ENCODE measurements at places on chromosomes 2 and 18.

DNA sequence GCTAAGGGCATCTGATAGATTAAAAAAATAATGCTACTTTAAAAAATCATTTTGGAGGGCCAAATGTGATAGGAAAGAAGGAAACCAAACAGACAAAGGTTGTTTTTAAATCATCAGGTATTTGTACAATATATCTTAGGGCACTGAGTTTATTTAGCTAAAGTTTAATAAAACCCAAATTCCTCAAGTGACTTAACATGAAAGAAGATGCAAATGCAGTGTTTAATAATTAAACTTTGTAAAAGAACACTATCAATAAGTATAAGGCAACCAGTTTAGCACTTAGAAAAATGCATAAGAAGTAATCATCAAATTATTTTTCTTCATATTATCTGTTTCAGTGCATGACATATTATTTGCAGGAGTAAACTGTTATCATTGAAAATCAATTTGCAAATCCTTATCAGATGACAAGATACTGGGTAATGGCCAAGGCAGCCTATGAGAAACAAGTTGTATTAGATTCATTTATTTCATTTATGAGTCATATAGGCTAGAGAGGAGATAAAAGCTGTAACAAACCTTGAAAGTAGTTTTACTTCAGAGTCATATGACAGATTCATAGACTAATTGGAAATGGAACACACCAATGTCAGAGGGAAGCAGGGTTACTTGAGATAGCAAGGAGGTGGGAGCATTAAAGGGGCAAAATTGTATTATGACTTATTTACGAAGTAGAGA is 165.5 kb downstream of the GCA start:
- no peak for DNase-seq

- DNase-seq = no peak
These were observed 293 bp upstream of the D2HGDH start for GRCh38 chr2:241734208-241734466.

- DNase-seq = no peak
These were observed 2010.0 kb upstream of the PIK3C3 start for GRCh38 chr18:39945076-39945475.

GRCh38 chr18:2420367-2420766 is 150.9 kb downstream of the METTL4 start:
- DNase-seq = no peak

DNA sequence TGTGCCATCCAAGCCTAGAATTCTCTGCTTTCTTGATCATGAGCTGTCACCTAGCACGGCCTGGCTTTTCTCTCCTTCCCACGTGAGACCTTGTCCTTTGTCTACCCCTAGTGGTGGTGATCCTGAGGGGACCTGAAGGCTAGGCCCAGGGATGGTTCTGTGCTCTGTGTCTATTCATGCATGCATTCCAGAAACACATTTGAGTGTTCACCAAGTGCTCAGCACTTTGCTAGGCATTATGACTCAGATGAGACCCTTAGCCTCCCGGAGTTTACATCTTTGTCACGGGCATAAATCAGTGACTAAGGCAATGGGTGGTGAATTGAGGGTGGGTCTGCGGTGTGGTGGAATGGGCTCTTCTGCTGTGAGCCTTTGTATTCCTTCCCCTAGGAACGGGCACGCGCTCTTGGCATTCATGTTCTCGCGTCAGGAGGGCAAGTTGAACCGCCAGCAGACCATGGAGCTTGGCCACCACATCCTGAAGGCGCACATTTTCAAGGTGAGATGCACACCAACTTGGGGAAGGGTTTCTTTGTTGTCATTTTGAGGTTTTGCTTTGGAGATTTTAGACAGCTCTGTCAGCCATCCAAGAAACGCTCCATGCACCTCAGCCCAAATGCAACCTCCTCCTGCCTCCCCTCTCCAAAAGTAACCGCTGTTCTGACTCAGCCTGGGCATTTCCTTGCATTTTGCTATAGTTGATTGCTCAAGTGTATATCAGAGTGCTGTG is 100.9 kb downstream of the WDSUB1 start:
- DNase-seq = no peak

- DNase-seq = no peak
These were observed 990.9 kb upstream of the ACVR2A start for GRCh38 chr2:146853741-146854444.

DNA sequence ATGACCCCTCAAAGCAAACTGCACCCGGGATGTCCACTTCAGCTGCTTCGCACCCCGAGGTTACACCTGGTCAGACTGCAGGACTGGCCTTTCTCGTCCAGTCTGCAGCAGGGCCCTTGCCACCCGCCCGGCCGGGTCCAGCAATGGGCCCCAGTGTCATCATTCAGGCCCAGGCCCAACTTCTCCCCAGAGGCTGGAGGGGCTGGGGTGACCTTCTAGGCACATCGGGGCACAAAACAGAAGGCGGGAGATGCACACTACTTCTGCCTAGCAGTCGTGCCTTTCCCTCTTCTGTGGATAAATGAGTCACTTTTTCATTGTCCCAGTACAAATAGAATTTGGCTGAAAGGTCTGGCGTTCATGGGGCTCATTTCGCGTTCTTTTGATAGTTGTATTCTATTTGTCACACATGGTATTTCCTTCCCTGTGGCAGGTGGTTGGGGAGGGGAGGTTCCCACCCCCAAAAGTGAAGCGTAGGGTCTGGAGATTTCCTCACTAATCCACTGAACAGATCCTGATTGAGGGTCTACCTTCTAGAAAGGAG is 56.9 kb upstream of the ID2 start:
- no peak for DNase-seq

DNA sequence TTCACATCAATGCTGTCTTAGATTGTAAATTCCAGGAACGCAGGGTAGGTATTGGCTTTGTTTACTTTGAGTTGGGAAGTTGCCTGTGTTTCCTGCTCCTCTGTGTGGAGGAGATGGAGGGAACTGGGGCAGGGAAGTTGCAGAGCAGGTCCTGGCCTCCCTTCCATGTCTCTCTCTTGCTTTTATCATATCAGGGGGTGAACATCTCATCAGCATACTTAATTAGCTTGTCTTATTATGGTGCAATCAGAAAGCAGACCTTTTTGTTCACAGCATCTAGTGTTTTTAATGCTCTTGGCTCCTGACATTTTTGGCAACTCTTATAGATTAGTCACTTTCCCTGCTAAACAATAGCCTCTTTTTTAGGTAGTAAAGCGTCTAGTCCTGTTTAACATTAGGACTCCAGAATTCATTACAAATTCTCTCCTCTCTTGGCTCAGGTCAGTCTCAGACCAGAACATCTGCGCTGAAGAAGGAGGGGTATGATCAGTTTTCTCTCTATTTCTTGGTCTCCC is 11.5 kb upstream of the DIPK1C start:
- no peak for DNase-seq

DNA sequence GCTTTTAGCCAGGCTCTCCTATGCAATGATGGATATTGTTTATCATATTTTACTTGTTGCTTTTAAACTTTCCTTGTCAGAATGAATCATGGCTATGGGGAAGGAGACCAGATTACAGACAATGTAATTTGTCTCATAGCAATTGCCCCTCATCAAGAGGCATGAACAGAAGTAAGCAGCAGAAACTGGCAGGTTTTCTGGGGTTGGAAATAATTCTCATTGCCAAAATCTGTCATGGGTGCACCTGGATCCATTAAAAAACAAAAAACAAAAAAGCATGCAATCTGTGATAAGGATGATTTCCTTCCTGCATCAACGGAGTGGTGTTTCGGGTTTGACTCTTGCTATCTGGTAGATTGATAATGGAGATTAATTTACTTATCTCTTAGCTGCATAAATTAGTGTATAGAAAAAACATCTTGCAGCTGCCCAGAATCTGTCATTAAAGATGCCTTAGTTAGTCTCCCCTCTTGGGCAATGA is 419.6 kb downstream of the SOX11 start:
- DNase-seq = no peak

DNA sequence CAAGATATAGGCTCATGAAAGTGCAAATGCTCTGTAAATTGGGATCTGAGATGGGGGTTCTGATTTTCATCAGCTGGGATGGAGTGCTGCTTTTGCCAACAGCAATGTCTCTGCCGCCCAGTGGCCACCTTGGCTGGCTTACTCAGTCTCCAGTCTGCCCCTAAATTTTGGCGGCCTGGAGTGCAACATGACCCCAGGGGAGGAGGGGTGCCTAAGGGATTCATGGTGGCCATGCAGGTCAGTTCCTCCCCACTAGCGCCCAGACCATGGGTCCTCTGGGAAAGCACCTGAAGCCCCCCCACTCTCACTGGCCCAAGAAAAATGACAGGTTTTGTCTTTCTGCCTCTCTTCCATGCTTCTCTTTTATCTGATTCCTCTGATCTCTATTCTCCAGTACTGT is 45.0 kb downstream of the SLC4A3 start:
- peak; percentile 39 for DNase-seq

DNA sequence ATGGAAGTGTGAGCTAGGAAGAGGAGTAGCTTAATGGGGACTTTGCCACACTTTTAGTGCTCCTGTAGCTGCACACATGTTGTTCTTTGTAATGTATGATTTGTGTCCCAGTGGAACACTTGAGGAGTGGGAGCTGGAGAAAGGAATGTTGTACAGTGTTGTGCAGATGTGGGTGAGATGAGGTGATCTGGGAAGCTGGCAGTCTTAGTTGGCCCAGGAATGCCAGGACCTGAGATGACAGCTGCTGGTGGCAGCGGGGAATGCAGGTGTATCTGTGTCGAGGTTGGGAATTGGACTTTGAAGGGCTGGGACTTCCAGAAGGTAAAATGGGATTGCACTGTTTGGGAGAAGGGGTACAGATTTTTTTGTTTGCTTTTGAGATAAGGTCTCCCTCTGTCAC is 23.6 kb downstream of the NEDD4L start:
- DNase-seq = no peak

- peak; percentile 24 for DNase-seq
These were observed 7.8 kb downstream of the SCYGR2 start for GRCh38 chr2:227606476-227606875.

DNA sequence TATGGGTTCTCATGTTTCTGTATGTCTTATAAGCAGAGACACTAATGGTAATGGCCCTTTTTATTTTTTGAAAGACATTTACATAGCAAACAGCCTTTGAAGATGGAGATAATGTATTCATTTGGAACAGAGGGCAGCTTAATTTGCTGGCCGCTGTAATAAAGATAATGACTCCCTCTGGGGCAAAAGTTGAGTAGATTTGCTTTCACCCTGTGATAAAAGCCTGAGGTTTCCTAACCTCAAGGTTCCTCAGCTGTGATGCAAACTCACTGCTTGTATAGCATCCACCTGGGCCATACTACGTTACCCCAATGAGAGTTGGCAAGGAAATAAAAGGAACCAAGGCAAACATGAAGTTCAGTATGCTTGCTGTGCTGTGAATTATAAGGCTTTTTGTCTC is 54.8 kb downstream of the TEX51 start:
- no peak for DNase-seq

GRCh38 chr2:135573620-135574019 is 42.3 kb downstream of the R3HDM1 start:
- DNase-seq = no peak

GRCh38 chr2:234955971-234956509 is 4.2 kb downstream of the SH3BP4 start:
- DNase-seq = no peak

Data from lower leg skin (tissue), 4 donors.